MCF 10A (cell line): ENCODE measurements at places on chromosomes 1 and 21. TPM values are rescaled to one million over a fixed set of nuclear protein-coding genes. Genes with fewer than 3 reads are reported as not detected.

TMEM234 gene
- total RNA-seq: 22.2 and 27.3 TPM in 2 replicates

DNA sequence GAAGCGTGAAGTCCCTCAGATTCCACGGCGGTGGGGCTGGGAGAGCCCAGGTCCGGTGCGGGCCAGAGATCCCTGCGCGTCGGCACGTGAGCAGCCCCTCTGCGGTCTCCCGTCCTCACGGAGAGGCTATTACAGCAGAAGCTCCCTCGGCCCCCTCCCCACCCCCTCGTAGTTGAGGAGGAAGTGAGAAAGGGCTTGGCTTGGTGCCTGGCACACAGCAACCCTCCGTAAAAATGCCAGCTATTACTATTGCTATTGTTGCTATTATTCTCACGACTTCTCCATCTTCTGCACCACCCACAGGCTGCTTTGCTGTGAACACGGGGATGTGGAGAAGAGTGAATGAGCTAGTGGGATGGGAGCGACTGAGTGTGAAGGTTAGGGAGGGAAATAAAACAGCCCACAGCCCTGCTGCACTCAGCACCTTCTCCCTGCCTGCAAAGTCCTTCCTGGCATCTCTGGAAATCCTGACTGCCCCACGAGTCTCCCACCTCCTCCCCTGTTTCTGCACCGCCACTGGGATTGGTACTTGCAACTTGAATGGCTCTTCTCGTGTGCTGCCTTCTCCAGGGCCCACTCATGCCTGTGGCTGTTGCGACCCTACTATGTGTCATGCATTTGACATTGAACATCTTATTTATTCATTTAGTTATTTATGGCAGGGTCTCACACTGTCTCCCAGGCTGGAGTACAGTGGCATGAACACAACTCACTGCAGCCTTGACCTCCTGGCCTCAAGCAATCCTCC is 26.6 kb downstream of the ZBTB18 start:
- no peak for DNase-seq

DNA sequence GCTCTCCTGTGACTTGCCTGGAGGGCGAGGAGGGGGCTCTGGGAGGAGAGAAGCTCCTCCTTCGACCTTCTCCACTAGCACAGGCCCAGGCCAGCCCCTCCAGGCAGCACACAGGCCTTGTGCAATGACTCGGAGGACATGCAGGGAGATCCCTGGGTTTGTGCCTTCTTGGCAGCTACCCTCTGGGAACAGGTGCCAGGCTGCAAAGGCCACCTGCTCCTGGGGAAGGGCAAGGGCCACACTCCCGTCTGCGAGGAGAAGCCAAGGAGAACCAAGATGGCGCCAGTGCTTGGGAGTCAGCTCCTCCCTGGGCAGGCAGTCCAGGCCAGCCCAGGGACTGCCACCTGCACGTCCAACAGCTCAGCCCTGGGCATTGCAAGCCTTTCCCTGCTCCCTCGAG is 15.3 kb downstream of the CASZ1 start:
- no peak for DNase-seq

KIFAP3 gene
- 29.2 and 41.1 TPM in 2 replicates for total RNA-seq

- DNase-seq: no peak
Observed at GRCh38 chr1:41277371-41277975, 35.4 kb upstream of the SCMH1 start.

DNA sequence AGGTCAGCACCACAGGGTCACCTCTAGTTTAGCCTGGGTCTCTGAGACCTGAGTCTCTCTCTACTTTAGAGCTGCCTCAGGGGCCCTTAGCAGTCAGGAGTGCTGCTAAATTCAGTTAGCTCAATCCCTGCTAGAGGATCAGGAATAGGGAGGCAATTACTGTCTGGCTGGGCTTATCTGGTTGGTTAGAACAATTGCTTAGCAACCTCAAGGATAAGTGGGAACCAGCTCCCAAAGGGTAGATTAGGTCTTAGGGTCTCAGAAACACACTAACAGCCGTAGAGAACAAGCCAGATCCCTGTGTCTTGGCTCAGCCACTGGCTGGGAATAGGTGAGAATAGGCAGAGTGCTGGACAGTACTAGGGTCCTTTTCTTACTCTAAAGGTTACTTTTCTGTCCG is 7.7 kb downstream of the PM20D1 start:
- no peak for DNase-seq

CLCA4 gene
- total RNA-seq: not detected in 2 replicates

SPATA21 gene
- total RNA-seq: not detected in 2 replicates

DNA sequence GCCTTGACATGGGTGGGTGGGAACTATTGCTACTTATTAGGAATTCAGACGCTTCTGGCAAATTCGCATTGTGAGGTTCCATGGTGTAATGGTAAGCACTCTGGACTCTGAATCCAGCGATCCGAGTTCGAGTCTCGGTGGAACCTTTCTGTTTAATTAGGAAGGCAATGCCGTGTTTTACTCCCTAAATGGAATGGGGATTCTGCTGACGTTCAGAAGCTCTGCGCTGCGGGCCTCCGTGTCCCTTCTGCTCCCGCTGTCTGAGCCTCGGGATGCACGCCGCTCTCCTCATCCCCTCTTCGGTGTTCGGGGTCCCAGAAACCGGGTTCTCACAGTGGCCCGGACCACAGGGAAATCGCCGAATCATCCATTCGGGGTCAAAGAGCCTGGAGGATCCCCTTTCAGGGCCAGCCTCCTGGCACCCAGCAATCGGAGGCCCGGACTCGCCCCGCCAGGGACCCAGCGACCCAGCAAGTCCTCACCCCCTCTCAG is 280.3 kb downstream of the FAM72C start:
- DNase-seq: peak; percentile 24

DNA sequence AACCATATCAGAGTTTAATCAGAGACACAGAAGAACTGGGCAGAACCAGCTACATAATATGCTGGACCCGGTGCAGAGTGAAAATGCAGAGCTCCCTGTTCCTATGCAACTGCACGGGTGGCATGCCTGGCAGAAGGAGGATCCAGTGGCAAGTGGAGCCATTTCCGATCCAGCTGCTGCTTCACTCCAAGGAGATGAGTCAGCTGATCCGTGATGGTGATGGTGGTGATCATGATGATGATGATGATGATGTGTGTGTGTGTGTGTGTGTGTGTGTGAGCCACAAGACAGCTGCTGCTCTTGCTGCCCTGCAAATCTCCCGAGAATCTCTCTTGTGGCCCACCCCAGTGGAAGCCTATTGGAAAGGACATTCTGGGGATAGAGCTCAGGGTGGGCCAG is 133.0 kb downstream of the URB2 start:
- no peak for DNase-seq

DNA sequence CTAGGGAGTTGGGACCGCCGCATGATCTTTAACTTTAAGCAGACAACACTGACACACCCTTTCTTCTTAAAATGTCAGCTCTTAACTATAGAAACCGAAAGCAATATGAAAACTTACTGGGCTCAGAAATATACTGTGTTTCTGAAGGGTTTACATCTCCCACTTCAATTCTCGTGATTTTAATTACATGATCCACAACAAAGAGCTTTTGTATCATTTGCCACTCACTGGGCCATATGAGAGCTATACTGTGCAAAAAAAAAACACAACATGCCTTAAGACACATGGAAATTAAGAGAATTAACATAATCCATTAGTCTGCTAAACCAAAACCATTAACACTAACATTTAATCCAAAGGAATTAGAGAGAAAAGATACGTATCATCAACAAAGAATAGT is 35.0 kb upstream of the RAP1GAP start:
- no peak for DNase-seq

GRCh38 chr1:24683713-24684162 is 40.6 kb downstream of the SRRM1 start:
- DNase-seq: peak; percentile 95

SLC45A1 gene
- total RNA-seq: 0.29 and 0.30 TPM in 2 replicates

DNA sequence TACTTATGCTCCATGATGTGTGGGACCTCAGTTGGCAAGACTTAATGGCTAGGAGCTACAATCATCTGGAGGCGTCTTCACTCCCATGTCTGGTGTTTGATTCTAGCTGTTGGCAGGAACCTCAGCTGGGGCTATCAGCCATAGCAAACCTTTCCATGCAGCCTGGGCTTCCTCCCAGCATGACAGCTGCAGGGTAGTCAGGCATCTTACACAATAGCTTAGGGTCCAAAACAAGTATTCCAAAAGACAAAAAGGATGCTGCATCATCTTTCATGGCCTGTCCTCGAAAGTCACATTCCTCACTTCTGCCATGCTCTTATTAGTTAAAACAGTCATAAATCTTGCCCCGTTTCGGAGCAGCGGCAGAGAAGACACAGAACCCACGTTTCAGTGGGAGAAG is 90.9 kb downstream of the LRRC8C start:
- DNase-seq: no peak

- no peak for DNase-seq
Observed at GRCh38 chr1:11152755-11153154, 36.4 kb upstream of the ANGPTL7 start.

DNA sequence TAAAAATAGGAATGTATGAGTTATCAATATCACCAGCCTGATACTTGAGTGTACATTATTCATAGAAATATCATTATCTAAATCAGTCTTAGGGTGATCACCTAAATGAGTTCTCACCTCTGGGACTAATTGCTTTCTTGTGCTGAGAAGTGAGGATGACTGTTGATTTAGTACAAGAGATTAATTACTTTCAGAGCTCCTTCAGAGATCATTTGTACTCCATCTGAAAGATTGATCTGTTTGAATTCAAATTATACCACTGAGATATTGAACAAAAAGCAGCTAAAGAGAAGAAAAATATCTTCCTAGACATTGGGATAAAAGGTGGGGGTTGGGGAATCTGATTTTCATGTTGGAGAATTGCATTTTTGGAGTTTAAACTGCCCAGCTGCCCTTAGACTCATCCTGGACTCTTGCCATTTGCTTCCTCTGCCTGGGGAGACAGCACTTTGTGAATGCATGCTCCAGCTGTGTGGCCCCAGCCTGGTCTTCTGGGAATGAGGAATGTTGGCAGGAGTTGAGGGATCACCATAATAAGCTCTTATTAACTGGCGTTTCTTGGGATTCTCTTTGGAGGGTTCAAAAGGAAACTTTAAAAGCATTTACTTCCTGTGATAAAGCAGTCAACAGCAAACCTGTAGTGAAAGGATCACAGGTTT is 19.7 kb upstream of the PGBD2 start:
- DNase-seq: no peak

USP24 gene
- 38.0 and 45.7 TPM in 2 replicates for total RNA-seq

GRCh38 chr1:153100245-153100644 is 5.9 kb upstream of the SPRR2E start:
- DNase-seq: peak; percentile 97

- DNase-seq: peak; percentile 65
Observed at GRCh38 chr1:212608959-212609700, 569 bp downstream of the ATF3 start.

MATN1 gene
- 0.32 and 0.47 TPM in 2 replicates for total RNA-seq

- DNase-seq: peak; percentile 65
Observed at GRCh38 chr1:66266350-66266749, 267.6 kb upstream of the SGIP1 start.

DNA sequence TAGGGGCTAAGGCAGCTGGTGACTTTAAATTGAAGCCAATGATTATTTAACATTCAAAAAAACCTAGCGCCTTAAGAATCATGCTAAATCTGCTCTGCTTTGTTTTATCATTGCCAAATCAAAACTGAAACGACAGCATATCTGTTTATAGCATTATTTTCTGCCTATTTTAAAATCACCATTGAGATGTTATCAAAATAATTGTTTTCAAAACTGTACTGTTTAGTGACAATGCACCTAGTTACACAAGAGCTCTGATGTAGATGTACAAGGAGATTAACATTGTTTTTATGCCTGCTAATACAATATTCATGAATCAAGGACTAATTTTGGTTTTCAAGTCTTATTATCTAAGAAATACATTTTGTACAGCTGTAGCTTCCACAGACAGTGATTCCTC is 1521.3 kb downstream of the AMY1C start:
- no peak for DNase-seq

PANK4 gene
- 22.1 and 25.4 TPM in 2 replicates for total RNA-seq
